ENCODE measurements at places on chromosomes 3 and 15.

DNA sequence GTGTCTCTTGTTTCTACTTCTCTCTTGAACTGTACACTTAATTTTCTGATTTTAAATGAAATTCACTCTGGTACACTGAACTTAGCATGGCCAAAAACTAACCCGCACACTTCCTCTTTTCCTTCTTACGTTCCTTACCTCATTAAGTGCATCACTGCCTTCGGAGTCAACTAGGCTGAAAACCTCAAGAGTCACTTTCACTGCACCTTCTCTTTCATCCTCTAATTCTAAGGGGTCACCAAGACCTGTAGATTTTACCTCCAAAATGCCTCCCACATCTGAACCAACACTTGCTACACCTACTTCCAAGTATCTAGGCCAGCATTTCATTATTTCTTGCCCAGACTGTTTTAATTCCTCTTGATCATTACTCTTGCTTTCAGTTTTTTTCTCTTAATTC, 6.6 kb downstream of the CBLB start:
- no peak for DNase-seq

GRCh38 chr3:194736277-194736895, 50.7 kb downstream of the FAM43A start:
- no peak for DNase-seq

- DNase-seq, result no peak
These were observed 38.6 kb upstream of the ADGRG7 start for GRCh38 chr3:100570811-100571210.

- no peak for DNase-seq
These were observed 9.9 kb upstream of the CCDC54 start for GRCh38 chr3:107367353-107367752.

- peak; percentile 45 for DNase-seq
These were observed 61.1 kb upstream of the GPD1L start for GRCh38 chr3:32045091-32045915.

DNA sequence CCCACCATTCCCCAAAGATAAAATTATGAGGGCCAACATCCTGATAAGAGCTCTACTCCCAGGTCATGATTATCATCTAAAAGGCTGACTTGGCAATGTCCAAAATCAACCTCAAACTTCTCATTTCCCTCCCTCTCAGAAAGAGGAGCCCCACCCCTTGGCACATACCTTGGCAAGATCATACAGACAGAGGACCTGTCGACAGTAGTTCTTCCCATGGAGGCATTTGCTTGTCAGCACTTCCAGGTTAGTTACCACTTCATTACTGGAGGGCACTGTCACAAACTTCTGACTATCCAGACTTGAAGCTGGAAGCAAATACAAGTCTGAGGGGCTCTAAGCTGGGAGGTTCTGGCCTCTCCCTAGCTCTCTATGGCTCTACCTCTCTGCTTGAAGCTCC, 37.8 kb downstream of the EIF3J start:
- DNase-seq, result no peak

- DNase-seq, result peak; percentile 60
These were observed 123.0 kb upstream of the PROK2 start for GRCh38 chr3:71907996-71908395.

GRCh38 chr3:62724503-62724902, 150.7 kb downstream of the CADPS start:
- no peak for DNase-seq

- no peak for DNase-seq
These were observed 593.3 kb downstream of the FHIT start for GRCh38 chr3:60657972-60658371.

DNA sequence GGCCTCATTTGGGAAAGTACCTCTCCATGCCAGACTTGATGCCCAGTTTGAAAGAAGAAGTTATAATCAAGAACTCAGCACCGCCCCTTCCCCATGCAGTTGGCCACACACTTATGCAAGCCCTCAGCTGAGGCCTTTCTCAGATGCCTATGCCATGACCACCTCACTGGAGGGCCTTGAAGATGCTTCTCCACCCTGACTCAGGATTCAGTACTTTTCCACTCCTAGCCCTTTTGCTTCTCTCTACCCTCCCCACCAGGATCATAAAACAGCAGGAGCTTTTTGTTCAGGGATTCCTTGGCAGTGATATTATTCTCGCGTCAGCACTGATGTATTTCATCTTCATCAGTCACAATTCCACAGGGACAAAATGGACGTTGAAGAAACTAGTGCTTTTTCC, 313.5 kb downstream of the PYDC2 start:
- DNase-seq, result no peak

DNA sequence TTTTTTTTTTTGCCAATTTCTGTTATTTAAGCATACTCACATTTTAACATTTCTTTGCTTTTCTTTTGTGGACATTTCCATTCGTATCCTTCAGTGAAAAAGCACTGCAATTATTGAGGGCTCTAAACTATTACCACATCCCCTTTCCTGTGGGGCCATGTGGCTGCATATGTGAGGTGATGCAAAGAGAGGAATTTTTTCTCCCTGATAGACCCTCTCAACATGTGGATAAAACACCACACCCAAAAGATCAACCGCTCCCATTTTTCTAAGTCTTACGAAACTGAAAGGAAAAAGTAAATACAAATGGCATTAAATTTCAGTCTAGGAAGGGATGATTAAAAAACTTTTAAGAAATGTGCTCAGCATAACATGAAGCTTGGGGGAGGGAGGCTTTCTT, 68.8 kb downstream of the DNAJC13 start:
- no peak for DNase-seq

DNA sequence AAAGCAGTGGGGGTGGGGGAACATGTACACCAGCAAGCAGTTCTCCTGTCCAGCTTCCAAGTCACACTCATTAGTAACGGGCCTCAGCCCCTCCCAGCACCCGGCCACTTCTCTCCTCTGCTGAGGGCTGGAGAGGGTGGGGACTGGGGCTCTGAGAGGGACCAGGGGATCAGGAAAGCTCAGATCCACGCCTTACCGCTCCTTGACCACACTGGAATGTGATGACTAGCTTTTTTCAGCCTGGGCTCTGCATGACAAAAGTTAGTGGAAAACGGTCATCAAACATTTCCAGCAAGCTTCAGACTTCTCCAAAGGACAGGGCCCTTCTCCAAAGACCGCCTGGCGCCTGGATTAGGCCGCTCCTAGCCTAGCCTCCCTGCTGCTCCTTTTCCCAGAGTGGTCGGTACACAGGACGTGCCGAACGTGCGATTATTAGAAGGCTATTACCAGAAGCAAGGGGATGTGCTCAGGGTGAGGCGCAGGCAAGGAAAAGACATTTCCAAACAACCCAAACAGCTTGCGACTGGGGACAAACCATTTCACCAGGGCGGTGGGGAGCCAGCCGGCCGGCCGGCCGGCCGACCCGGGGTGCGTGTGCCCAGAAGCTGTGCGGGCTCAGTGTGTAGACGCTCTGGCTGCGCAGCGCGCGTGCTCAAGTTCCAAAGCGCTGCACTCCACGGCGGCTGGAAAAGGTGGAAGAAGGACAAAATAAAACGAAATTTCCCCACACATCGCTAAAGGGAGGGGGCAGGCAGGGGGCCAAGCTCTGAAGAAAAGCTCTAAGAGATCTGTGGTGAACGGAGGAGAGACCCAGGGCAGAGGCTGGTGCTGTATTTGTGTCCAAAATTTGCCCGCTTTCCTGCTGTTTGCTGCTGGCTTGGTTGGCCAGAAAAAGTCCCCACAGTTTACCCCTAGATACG, 51.0 kb upstream of the SSR3 start:
- peak; percentile 81 for DNase-seq

DNA sequence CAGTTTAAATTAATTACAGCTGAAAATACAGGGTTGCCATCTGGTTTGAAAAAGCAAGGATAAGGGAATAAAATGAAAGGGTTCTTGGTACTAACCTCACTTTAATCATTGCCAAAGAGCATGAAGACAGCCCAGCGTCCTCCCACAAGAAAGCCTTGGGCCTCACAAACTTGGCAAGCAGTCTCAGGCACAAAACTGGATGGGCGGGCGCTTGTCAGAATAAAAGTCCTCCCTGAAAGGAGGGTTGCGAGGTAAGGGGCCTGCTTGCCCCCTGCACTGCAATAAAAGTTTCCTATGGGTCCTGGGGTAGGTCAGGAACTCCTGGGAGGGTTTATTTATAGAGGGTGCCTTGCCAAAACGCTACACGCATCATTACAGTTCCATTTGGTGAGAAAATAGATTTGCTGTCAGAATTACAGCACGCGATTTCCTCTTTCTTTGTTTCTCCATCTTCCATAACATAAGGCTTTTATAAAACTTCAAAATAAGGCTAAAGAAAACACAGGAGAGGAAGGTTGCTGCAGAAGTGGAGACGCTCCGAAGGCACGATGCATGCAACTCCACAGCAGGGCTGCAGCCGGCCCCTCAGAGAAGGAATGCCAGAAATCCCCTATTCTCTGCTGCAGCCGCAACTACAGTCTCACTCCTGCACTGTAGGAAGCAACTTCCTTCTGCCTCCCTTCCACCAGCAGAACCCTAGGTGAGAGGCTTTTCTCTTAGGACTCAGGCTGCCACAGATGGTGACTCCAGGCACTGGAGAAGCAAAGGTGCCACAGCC, 61.3 kb downstream of the VGLL4 start:
- peak; percentile 93 for DNase-seq

- no peak for DNase-seq
These were observed 59.5 kb upstream of the CTSH start for GRCh38 chr15:79004336-79004735.

DNA sequence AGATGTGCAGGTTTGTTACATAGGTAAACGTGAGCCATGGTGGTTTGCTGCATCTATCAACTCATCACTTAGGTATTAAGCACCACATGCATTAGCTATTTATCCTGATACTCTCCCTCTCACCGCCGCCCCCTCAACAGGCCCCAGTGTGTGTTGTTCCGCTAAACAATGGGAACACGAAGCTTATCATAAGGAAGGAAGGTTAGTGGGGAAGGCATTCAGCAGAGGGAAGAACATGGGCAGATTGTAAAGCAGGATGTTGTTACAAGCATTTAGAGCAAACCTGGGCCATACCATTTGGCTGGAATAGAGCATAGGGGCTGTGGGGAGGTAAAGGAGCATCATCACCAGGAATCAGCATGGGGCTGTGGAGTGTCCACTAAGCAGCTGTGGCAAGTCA, 111.8 kb downstream of the SSR3 start:
- DNase-seq, result no peak

- no peak for DNase-seq
These were observed 9.4 kb downstream of the APBA2 start for GRCh38 chr15:28895146-28895545.

GRCh38 chr3:84008623-84009022, 950.2 kb upstream of the CADM2 start:
- no peak for DNase-seq

DNA sequence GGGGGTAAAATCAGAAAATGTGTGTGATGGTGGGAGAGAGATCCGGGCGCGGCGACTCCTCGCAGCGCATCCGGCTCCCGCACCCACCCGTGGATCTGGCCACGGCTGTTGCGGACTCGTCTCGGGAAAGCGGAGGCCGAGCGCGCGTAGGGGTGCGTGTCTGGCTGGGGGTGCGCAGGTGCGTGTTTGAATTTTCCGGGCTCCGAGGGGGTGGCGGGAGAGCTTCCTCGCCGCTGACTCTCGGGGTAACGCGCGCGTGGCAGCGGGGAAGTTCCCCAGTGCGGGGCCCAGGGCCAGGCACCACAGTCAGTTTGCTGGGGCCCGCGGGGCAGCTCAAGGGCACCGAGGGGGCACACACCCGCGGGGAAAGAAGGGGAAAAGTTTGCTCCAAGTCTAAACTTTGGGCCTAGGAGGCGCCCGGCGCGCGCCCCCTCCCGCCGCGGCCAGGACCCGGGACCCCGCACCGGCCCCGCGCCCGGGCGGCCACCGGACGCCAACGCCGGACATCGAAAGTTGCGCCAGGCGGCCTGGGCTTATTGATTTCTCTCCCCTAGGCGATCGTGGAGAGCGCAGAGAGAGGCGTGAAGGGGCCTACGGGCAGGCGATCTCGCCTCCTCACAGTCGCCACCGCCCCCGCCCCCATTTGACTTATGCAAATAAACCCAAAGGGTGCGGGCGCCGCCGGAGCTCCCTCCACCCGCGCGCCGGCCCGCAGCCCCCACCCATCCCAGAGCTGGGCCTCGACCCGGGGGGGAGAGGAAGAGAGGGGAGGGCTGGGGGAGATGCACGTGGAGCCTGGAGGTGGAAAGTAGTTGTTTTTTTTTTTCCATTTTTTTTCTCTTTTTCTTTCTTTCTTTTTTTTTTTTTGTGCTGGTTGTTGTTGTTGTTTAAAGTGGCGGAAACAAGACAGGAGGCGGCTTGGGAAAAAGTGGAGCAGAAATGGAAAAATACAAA, 639 bp downstream of the FOXP1 start:
- peak; percentile 77 for DNase-seq

- peak; percentile 34 for DNase-seq
These were observed 90.2 kb downstream of the LINGO1 start for GRCh38 chr15:77542491-77543001.

DNA sequence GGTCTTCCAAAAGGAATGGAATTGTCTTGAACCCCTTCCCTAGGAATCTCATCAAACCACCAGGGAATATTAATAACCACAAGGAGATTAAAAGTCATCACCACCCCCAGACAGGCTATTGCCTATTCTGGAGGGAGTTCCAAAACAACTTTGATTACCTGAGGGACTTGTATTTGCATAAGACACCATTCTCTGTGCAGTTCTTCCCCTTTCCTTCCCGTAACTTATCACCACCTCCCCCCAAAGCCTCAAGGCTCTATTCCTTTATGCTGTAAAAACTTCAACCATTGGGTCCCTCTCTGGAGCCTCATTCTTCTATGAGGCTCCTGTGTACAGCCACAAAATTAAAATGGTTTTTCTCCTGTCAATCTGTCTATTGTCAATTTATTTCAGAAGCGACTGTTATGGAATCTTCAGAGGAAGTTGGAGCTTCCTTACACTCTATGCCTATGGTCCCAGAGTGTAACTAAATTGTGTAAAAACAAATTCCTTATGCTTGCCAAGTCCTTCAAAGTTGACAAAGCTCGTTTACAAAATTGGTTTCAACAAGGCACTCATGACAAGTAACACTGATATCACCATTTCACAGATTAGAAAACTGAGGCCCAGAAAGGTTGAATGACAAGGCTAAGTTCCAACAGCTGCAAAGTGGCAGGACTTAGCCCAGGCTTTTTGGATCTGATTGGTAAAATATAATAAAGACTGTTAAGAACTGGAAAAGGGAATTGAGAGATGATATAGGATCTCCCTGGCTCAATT, 68.3 kb upstream of the HERC1 start:
- DNase-seq, result no peak

DNA sequence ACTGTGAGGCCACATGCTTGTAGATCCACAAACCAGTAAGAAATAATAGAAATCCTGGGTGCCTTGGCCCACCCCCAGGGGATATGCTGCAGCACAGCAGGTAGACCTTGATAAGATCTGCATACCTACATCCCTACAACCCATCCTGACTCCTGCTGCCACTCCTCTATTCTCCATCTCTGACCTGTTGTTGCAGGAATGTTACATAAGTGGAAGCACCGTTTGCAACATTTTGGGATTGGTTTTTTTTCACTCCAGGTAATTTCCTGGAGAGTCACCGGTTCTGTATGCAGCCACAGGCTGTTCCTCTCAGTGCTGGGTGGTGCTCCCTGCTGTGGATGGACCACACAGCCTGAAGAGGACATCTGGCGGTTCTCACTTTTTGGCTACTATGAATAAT, 16.1 kb upstream of the CSPG5 start:
- no peak for DNase-seq

- no peak for DNase-seq
These were observed 856.9 kb downstream of the EPHA3 start for GRCh38 chr3:89964347-89964746.

Data from left hindlimb (tissue), 1 donor.